ENCODE measurements at places on chromosomes 4 and X. TPM values are rescaled to one million over a fixed set of nuclear protein-coding genes. Genes with fewer than 3 reads are reported as not detected.

Gene SSX2
- not detected for total RNA-seq

Gene MMRN1
- total RNA-seq: 0.35 TPM

Gene DDX3X
- total RNA-seq: 385 TPM

Gene ARMCX1
- total RNA-seq: 57.7 TPM

Gene MAMLD1
- total RNA-seq: 0.45 TPM

Gene CACNA1F
- total RNA-seq: not detected

Gene GAGE13
- total RNA-seq: not detected

Gene STAP1
- total RNA-seq: not detected

Gene TMSB15A
- total RNA-seq: not detected

Gene PRRG3
- 2.1 TPM for total RNA-seq
